ENCODE measurements at places on chromosomes 13 and 19.

GRCh38 chr13:74082741-74083160, 51.5 kb downstream of the KLF12 start:
- DNase-seq, result no peak

DNA sequence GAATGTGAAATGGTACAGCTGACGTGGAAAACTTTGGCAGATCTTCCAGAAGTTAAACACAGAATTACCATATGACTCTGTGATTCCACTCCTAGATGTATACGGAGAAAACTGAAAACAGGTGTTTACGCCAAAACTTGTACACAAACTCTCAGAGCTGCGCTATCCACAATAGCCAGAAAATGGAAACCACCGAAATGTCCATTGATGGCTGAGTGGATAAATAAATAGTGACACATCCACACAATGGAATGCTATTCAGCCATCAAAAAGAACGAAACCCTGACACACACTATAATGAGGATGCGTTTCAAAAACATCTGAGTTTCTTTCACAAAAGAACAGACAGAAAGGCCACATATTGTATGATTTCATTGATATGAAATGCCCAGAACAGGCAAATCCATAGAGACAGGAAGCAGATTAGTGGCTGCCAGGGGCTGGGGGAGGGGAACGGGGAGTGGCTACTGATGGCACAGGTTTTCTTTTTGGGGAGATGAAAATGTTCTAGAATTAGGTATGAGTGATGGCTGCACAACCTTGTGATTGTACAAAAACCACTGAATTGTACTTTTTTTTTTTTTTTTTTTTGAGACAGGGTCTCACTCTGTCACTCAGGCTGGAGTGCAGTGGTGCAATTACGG, 33.0 kb downstream of the IL12RB1 start:
- no peak for DNase-seq

DNA sequence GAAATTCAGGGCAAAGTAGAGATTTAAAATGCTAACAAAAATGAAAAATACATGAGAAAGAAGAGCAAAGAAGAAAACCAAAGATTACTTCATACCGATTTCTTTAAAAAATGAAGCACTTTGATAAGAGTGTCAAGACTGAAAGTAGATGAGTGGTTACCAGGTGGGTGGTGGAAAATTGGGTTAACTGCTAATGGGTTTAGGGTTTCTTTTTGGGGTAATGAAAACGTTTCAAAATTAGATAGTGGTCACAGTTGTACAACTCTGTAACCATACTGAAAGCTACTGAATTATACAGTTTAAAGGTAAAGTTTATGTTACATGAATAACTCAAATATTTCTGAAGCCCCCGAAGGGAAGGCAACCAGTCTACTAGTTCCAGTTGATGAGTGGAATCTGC, 179.4 kb downstream of the NDFIP2 start:
- no peak for DNase-seq

GRCh38 chr13:57302604-57303003, 135.6 kb downstream of the PRR20E start:
- no peak for DNase-seq

GRCh38 chr19:42478765-42479311, 36.1 kb upstream of the CXCL17 start:
- no peak for DNase-seq

GRCh38 chr19:30315159-30315558, 57.0 kb upstream of the ZNF536 start:
- DNase-seq, result no peak

GRCh38 chr19:16897856-16898161, 9.0 kb downstream of the F2RL3 start:
- DNase-seq, result peak; percentile 21

- no peak for DNase-seq
Measured at GRCh38 chr13:76717092-76717491, 169.1 kb downstream of the KCTD12 start.

DNA sequence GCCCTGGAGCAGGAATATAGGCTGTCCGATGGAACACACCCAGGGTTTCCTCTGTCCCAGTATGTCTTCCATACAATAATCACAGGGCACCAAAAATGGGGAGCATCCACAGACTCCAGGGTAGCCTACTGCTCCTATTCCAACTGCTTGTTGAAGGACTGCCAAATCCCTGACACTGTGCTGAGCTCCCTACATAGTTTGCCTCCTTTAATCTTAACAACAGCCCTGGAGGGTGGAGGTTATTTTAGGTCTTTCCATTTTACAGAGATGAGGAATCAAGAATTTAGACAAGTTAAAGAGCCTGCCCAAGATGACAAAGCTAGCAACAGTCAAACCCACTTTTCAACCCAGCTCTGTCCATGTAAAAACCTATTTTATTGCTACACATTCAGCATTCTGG, 790.4 kb downstream of the DIAPH3 start:
- DNase-seq, result no peak

DNA sequence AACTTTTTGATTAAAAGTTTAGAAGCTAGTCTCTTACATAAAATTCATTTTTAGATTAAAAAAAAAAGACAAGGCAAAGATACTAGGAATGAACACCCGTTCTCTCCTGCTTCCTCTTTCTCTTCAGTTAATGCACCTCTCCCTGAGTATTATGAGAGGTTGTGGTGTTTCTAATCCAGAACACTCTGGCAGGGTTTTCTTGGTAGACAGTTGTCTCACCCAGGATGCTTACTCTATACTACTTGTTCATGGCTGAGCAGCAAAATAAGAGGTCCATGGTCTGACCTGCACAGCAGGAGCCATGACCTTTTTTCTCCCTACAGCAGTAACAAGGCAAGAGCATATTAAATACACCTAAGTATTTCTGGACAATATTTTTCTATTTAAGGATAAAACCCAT, 62.0 kb downstream of the MICU2 start:
- DNase-seq, result no peak

DNA sequence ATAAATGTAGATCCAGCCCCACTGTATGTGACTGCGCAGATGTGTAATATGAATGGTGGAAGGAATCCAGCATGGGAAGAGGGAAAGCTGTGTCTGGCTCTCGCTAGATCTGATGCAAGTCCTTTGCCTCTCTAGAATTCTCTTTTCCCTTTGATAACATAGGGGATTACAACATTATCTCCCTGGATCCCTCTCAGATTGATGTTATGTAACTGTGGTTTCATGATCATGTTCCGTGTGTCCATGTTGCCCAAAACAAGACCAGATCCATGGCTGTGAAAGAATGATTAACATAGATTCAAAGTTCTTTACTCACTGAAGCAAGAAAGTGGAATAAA, 184.0 kb upstream of the UBL3 start:
- no peak for DNase-seq

- DNase-seq, result no peak
Measured at GRCh38 chr19:6509118-6509971, 7.2 kb upstream of the TUBB4A start.

DNA sequence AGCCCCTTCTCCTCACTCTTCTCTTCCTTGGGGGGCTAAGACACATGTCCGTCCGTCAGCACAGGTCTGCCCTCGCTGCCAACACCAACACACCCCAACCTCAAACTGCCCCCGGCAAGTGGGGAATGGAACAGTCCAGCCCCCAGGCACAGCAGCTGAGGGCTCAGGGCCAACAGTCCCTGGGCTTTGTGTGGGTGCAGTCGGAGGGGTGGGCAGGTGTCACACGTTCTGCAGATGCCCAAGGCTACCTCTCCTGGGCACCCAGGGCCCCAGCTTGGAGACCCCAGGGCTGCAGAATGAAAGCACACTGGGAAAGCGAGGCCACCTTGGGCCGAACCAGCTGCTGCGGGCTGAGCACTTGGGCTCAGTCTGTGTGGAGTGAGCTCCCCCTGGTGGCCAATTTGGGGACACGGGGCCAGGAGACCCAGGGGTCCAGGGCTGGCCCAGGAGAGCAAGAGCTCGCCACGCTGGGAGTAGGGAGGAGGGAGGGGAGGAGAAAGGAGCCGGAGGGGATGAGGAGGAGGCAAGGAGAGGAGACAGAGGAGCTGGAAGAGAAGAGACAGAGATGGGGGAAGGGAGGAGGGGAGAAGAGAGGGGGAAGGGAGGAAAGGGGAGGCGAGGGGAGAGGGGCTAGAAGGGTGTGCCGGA, 14.0 kb upstream of the ATP8B3 start:
- peak; percentile 70 for DNase-seq

- no peak for DNase-seq
Measured at GRCh38 chr13:33283195-33283911, 2.2 kb downstream of the STARD13 start.

DNA sequence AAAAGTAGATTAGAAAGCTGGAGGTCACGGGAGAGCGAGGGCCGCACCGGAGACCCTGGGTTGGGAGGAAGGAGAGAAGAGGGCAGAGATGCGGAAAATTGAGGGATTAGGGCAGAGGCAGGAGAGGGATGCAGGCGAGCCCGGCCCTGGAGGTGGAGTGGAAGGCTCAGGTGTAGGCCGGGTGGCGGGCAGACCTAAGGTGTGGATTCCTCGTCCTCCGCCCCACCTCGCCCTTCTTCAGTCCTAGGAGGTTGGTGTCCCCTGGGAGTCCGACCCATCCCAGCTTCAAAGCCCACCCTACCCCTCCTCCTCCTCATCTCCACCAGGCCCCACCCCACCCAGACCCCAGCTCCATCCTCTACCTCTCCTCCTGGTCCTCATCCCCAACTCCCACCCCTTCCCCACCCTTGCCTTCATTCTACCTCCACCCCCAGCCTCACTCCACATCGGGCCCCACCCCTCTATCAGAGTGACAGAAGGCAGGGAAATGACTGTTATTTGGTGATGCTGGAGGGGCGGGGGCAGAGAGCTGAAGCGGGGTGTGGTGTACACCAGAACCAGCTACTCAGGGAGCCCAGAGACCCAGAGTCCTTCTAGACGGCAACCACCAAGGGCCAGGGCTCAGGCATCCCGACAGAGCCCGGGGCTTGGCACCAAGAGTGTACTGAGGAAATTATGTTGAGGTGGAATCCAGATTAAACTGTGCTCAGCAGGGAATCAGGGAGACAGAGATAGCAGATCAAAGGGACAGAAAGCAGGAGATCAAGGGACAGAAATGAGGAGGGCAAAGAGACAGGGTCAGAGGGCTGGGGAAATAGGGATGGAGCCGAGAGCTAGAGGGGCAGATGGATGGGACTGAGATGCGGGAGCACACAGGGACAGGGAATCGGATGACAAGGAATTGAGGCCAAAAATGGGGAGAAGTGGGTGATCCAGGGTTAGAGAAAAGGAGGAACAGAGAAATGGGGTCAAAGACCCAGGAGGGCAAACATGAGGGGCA, 6.4 kb downstream of the ERFL start:
- no peak for DNase-seq

- no peak for DNase-seq
Measured at GRCh38 chr19:5293612-5294378, 46.8 kb downstream of the PTPRS start.
